Activated naive CD4-positive, alpha-beta T cell treated with anti-CD3 and anti-CD28 coated beads, Interleukin-2, amount 10 ng/mL, durations not matched to agents 7 days and 5 days (primary cell): ENCODE measurements at places on chromosomes 13 and 19.
A peak's percentile ranks its signal among the peaks of the same experiment; 100 is the strongest.

- DNase-seq, result peak; percentile 20
Observed at GRCh38 chr13:77918391-77919245, at the start of gene EDNRB. EDNRB (minus strand) TSS chr13:77918831; CDS start chr13:77918573, 258 bp downstream.

- no peak for DNase-seq
Observed at GRCh38 chr13:100347968-100348367, 240.6 kb downstream of the GGACT start.

GRCh38 chr19:56170261-56170660, 5.5 kb upstream of the GALP start:
- no peak for DNase-seq

DNA sequence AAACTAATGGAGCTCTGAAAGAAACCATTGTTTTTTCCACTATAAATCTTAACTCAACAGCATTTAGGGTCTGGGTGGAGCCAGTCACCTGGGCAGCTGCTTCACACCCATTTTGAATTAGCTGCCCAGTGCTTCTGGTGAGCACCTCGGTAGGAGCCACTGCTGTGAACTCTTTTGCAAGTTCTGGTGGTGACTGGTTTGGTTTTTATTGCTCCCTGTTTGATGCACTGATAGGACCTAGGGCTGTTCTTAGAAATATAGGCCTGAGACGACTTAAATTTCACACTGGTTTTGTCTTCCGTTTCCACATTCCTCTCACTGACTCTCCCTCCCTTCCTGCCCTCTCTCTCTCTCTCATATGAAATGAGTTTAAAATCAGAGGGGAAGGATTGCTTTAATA, 103.9 kb downstream of the GGACT start:
- no peak for DNase-seq

DNA sequence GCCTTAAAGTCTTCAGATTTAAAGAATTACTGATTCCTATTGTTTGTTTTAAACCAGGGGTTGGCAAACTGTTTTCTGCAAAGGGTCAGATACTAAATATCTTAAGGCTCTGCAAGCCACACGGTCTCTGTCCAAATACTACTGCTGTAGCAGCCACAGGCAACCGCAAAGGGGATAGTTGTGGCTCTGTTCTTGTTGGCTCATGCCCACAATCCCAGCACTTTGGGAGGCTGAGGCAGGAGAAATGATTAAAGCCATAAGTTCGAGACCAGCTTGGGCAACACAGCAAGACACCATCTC, 22.4 kb downstream of the RANBP3 start:
- DNase-seq, result no peak

GRCh38 chr19:15466851-15467733, 2.7 kb upstream of the RASAL3 start:
- DNase-seq, result peak; percentile 77

DNA sequence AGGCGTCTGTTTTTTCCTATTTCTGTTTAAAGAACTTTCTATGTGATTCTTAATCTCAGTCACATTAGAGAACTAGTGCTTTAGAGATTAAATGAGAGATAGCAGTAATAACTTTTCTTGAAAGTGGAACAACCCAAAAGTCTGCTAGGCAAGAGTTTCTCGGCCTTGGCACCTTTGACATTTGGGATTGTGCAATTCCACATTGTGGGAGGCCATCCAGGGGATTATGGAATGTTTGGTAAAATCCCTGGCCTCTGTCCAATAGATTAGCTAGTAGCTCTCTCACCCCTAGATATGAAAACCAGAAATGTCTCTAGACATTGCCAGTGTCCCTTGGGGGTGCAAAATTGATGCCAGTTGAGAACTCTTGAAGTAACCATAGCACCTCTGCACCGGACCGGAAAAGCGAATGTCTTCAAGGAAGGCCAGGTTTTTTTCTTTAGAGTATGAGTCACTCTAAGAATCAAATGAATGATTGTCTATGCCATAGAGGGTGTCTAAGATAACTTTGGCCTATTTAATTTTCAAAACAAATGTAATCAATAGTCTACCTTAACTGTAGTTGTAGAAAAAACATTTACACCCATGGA, 45.0 kb upstream of the IL17D start:
- no peak for DNase-seq

- DNase-seq, result no peak
Observed at GRCh38 chr13:33119856-33120543, 103.8 kb downstream of the KL start.

GRCh38 chr19:50333235-50333736, 4.1 kb upstream of the KCNC3 start:
- peak; percentile 94 for DNase-seq

DNA sequence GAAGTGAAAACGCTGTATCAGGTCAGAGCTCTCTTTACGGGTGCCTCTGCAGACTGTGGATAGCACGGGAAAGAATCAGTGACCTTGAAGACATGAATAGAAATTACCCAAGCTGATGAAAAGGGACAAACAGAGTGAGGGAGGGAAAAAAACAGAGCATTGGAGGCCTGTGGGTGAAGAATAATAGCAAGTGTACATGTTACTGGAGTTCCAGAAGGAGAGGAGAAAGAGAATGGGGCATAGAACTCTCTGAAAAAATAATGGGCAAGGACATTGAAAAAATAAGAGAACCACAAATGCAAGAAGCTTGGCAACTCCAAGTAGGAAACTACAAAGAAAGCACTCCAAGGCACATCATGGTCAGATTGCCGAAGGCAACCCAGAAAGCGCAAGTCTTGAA, 86.3 kb downstream of the SPACA7 start:
- no peak for DNase-seq

DNA sequence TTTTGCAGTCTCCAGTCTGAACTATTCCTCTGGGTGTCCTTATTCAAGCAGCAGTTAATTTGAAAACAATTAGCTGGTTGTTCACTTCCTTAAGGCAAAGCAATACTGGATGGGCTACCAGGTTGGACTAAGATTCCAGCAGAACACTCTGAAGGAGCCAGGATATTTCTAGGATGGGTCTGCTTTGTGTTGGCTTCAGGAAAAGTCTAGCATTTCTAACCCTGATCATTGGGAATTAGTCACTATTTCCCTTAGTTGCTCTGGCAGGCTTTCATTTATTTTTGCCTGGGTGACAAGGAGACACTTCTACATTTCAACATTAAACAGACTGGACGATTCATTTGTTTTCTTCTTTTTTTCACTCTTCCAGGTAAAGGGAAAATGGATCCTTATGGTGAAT, 228.4 kb downstream of the ENOX1 start:
- DNase-seq, result no peak

DNA sequence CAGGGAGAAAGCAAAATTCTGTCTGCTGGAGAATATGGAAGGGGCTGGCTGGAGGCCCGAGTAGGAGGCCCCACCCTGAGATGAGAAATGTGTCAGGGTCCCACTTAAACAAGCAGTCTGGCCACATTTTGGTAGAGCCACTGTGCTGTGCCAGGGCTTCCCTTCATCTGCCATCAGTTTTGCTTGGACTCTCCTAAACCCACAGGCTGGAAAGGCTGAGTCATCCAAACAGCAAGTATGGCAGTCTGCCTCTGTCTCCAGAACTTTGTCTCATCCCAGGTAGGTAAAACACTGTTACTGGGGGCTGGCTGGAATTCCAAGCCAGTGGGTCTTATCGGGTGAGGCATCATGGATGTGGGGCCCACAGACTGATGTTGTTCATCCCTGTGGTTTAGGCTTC, 1390.6 kb downstream of the UQCRFS1 start:
- DNase-seq, result no peak

DNA sequence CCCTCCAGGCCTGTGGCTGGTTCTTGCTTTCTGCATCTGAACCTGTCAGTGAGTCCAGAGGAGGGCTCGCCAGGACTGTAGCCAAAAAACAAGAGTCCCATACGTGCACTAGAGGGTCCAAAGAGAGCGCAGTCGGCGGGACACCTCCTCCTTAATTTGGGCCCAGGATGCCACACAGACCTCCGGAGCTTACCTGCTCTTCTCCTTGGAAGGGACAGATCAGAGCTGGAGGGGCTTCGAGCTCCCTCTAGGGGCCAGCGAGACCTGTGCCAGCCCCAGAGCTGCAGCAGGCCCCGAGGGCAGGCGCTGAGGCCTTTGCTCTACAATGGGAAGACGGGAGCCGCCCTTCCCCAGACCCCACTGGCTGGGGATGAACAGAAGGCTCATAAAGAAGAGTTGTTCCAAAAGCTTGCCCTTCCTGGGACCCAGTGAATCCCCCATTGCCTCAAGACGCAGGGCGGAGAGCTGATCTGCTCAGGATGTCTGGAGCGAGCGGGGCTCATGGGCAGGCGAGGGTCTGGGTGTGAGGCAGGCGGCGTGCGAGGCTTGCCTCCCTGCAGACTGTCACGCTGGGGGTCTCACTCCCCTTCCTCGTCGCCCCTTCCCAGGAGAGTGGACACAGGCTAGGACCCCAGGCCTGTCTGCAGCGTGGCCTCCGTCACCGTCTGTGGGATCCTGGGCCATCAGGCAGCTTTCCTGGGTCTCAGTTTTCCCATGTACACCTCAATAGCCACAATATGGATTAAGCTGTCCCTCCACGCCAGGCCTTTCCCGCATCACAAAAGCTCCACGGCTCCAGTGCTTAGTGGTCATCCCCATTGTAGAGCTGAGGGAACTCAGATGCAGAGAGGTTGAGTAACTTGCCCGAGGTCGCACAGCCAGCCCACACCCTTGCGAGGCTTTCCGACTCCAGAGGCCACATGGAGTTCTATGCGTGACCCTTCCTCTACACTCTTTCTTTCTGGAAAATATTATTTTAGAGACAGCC, 46.9 kb upstream of the VSTM2B start:
- DNase-seq, result peak; percentile 29

- no peak for DNase-seq
Observed at GRCh38 chr13:105232006-105232405, 1303.5 kb downstream of the EFNB2 start.

DNA sequence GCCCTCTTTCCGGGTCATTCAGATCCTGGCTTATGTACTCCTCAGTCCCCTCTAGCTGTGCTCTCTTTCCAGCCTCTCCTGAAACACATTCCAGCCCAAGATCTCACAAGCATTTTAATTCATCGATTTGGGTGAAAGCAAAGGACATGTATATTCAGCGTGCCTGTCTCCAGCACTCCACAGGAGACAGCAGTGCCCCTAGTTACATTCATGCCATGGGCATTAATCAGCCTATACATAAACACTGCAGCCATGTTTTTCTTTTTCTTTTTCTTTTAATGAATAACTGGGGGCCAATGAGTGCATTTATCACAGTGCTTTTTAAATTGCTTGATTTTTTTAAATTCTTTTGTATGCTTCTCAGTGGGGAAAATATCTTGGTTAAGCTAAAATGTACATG, 199.1 kb downstream of the DCT start:
- DNase-seq, result no peak

DNA sequence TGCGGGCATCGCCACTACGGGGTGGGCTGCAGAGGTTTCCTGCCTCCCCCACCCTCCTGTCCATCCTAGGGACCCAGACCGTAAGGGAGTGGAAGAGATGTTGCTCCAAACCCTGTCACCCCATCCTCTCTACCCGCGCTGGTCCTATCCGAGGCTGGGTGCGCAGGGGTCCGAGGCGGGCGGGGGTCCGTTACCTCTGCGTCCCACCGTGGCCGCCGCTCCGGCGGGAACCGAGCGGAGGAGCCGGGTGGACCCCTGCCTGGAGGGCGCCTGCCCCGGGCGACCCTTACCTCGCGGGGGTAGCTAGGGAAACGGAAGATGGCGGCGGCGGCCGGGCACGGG, at the start of gene DGKH:
DGKH (plus strand) TSS at position 307 of the 342 bp plus-strand sequence. CDS start 126 bp downstream, outside the sequence.
- DNase-seq, result no peak

- DNase-seq, result no peak
Observed at GRCh38 chr19:46413262-46414031, at the start of gene CCDC8. CCDC8 (minus strand) TSS chr19:46413564; CDS start chr19:46412810, 754 bp downstream.

DNA sequence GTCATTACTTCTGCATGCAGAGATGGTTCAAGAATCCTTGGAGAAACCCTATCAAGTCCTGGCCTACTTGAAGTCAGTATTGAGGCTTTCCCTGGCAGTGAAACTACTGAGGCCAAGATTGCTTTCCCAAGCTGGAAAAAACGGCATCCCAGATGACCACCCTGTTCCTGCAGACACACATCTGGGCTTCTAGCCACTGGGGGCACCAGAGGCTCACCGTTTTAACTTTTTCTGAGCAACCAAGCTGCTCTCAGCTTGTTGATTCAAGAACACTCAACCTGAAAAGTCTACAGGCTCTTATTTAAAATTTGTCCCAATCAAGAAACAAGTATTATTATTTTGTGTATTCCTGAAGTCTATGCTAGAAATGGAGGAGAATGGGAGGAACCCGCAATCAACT, 66.6 kb downstream of the SPRYD7 start:
- DNase-seq, result no peak

DNA sequence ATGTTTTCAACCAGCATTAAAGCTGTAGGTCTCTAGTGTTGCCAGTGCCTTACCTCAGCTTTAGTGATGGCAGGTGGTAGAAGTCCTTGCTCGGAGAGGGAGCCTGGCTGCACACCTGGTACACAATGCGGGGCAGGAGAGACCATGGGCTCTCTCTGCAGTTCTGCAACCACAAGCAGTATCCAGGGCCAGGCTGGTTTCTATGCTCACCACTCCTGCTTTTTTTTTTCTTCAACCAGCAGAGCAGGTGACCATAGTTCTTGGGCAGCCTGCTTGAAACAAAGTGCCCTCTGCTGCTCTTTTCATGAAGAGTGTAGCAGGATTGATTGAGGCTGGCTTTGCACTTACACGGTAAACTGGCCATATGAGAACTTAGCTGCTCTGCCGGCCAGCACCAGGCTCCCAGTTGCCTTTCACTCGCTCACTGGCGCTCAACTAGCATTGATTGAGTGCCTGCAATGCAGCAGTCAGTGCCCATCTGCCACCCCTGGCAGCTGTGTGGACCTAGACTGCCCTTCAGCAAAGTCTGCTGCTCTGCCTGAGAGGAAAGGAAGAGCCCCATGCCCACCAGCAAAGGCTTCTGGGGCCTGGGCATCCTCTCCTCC, 4.4 kb upstream of the CHAMP1 start:
- no peak for DNase-seq

GRCh38 chr13:104996022-104996421, 1539.4 kb downstream of the EFNB2 start:
- DNase-seq, result no peak

DNA sequence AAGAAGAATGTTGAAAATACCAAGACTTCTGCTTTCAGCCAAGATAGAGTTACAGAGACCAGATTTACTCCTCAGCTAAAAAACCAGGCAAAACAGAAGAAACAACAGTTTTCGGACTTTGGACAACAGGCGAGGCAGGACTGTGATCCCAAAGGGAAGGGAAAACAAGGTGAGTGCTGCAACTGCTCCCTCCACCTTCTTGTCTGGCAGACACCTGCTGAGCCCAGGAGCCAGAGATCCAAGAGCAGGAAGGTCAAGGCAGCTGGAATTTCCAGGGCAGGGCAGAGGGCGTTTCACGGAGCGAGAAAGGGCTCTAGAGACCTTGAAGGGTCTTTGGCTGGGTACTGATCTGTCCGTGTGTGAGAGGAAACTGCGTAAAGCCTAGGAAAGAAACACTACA, 32.9 kb upstream of the SLC7A9 start:
- no peak for DNase-seq

GRCh38 chr13:91292630-91293221, 54.8 kb upstream of the MIR17HG start:
- no peak for DNase-seq

DNA sequence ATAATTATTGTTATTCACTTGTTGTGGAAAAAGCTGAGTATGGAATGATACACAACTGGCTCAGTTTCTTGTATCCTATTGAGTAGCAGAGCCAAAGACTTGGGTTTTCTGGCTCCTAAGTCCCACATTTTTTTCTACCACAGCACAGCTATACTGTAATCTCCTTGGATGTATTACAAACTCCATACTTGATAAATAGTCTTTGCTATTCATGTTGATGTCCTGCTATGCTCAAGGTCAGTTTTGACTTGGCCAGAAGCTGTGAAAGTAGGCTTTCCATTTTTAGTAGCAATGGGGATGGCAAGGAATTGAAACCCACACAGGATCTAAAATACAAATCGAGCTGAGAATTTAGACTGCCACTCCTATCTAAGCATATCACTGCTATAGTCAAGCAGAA, 79.1 kb downstream of the B3GLCT start:
- no peak for DNase-seq

GRCh38 chr19:20423381-20424197, 142.0 kb downstream of the ZNF737 start:
- peak; percentile 55 for DNase-seq
